ENCODE measurements at places on chromosomes 1 and 21.
A peak's percentile ranks its signal among the peaks of the same experiment; 100 is the strongest.

GRCh38 chr1:30037251-30038118, 685.9 kb downstream of the MATN1 start:
- DNase-seq, result no peak

DNA sequence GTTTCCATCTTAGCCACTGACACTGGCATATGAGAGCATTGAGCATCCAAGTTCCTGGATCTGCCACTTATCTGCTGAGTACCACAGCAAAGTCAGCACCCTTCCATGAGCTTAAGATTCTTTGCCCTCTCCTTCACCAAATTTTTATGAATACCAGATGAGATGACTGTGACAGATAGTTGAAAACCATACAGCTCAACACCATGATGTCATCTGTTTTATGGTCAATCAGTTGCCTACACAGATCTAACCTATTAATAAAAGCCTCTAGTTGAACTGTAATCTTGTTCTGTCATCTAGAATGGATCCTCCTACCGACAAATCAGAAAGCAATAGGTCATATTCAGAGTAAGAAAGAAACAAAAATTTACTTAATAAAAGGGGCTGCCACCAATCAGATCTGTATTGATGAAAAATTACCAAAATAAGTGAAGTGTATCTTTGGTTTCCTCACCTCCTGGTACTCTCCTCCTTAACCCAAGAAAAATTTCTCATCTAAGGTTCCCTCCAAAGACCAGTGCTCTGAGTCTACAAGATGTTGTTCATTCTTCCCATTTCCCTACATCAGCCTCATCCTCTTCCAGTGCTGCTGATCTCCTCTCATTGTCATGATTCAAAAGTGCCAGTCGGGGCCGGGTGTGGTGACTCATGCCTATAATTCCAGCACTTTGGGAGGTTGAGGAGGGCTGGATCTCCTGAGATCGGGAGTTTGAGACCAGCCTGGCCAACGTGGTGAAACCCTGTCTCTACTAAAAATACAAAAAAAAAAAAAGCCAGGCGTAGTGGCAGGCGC, 138.8 kb upstream of the CTTNBP2NL start:
- DNase-seq, result no peak

DNA sequence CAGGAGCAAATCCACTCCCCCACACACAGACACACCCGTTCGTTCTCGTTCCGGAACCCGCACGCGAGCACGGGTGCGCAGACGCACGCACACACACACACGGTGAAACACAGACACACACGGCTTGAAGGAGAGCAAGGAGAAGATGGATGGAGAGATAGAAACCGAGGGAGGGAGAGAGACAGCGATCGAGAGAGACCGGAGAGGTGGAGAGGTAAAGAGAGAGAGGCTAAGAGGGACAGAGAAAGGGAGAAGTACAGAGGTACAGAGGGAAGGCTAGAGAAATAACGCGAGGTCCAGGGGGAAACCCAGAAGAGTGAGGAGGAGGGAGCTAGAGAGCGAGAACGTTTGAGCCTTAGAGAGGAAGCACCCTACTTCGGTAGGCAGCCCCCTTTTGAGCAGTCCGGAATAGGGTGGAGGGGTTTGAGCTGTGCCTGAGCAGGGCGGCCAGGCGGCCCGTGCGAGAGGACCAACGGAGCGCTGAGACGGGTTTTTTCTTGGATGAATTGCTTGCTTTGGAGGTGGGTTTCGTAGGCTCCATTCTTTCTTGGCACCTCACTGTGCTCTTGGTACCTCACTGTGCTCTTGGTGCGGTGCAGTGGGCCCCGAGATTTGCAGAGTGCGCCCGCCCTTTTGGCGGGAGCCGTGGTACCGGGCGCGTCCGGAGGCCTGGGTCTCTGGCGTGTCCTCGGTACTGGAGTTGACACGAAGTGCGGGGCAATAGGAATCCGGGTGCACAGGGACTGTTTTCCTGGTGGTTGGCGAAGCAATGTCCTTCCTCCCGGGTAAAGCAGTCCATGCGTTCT, 88.4 kb upstream of the RHOU start:
- peak; percentile 56 for DNase-seq

DNA sequence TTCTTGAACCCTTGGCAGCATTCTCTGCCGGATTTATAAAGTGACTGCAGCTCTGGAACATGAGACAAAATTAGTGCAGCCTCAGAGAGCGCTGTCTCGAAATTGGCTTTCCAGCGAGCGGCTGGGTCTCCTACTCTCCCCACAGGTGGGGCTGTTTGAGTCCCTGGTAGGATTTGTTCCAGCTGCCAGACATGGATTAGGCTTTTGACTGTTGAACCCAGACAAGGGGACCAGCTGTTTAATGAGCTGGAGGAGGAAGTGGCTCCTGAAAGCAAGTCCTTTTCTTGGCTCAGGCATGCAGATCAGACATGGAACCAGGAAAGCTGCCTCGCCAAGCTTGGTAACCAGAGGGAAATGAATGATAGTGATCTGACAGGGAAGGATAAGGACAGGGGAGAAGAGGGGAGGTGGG, 69.6 kb downstream of the UBIAD1 start:
- DNase-seq, result no peak

DNA sequence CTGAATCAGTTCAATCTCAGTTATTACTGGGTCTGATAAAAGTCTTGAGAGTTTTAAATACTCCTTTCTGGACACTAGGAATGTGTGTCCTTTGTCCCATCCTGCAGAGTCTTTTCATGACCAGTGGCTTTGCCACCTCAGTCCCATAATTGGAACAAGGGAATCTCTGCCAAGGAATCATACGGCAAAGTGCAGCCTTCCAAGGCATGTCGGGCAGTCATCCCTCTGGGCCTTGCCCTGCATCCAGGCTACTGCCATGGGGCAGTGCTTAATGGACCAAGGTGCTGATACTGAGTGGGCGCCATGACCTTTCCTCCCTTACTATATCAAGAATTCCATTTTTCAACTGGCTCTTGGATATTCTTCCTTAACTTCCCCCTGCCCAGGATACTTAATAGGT, 195.3 kb downstream of the ZC3H11B start:
- no peak for DNase-seq

- DNase-seq, result no peak
These were observed 117.3 kb upstream of the IRF2BP2 start for GRCh38 chr1:234727018-234727940.

DNA sequence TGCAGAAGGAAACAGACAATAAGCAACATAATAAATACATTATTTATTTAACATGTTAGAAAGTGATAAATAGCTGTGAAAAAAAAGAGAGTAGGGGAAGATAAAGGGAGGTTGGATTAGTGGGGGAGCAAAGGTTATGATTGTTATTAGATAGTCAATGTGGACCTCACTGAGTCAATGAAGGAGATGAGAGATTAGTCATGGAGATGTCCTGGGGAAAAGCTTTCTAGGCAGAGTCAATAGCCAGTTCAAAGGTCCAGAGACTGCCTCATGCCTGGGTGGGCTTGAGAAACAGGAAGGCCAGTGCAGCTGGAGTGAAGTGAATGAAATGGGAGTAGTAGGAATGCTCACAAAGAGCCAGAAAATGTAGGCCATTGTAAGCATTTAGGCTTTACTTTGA, 187.1 kb upstream of the CACYBP start:
- peak; percentile 27 for DNase-seq

- no peak for DNase-seq
These were observed 67.4 kb downstream of the SASS6 start for GRCh38 chr1:100065183-100065968.

- no peak for DNase-seq
These were observed 7.0 kb downstream of the TLR5 start for GRCh38 chr1:223136086-223136485.

- DNase-seq, result no peak
These were observed 127.5 kb downstream of the KCNN3 start for GRCh38 chr1:154742606-154743005.

- DNase-seq, result no peak
These were observed 12.4 kb upstream of the EVI5 start for GRCh38 chr1:92797297-92797696.

GRCh38 chr21:42523211-42523610, 9.6 kb downstream of the SLC37A1 start:
- DNase-seq, result no peak
